ENCODE measurements at places on chromosomes 3 and 15.

GRCh38 chr15:89196994-89197393, 24.4 kb downstream of the RLBP1 start:
- H3K4me3 ChIP-seq: no peak overlapping the region
- H3K4me1 ChIP-seq: no peaks in the 10 kb centered on the region
- peak overlapping the region; percentile 45 for H3K27ac ChIP-seq
- no peak for DNase-seq
- peaks cover 71% of the 10 kb centered on the region for H3K36me3 ChIP-seq

- no peak overlapping the region for H3K4me3 ChIP-seq
- no peaks in the 10 kb centered on the region for H3K27me3 ChIP-seq
- H3K27ac ChIP-seq: no peak overlapping the region
- no peaks in the 10 kb centered on the region for H3K4me1 ChIP-seq
These were observed 38.6 kb downstream of the TMED3 start for GRCh38 chr15:79349525-79349924.

- no peak for DNase-seq
- H3K27ac ChIP-seq: no peak overlapping the region
- H3K4me1 ChIP-seq: no peaks in the 10 kb centered on the region
- H3K27me3 ChIP-seq: no peaks in the 10 kb centered on the region
- no peak overlapping the region for H3K4me3 ChIP-seq
These were observed 295.6 kb downstream of the ZBBX start for GRCh38 chr3:167084545-167084944.

- DNase-seq: no peak
- no peaks in the 10 kb centered on the region for H3K4me1 ChIP-seq
- H3K36me3 ChIP-seq: no peaks in the 10 kb centered on the region
- H3K4me3 ChIP-seq: no peak overlapping the region
- no peak overlapping the region for H3K27ac ChIP-seq
- H3K27me3 ChIP-seq: no peaks in the 10 kb centered on the region
These were observed 359.5 kb upstream of the CNTN6 start for GRCh38 chr3:733313-733712.

DNA sequence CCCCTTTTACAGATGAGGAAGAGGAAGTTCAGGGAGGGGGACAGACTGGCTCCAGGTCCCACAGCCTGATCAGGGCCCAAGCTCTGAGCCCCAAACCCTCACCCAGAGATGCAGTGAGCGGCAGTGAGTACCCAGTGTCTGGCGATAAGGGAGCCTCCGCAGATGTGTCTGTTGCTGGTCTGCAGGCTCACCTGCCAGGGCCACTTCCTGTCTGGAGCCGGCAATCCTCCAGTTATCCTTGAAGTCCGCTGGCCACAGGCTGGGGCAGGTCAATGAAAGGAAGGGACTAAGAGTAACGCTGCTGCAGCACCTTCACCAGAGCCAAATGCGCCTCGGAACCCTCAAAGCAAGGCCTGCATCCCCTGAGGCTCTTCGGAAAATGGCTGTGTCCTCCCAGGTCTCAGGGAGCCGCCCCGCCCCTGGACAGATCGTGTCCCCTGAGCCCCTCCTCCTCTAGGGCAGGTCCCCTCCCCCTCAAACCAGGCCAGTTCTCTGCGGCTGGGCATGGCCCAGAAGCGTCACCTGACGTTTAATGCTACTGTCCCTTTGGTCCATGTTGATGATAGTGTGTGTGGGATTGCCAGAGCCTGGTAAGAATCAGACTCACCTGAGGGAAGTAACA, 51.5 kb downstream of the MYL3 start:
- no peaks in the 10 kb centered on the region for H3K27me3 ChIP-seq
- H3K4me1 ChIP-seq: no peaks in the 10 kb centered on the region
- DNase-seq: peak; percentile 66

GRCh38 chr3:186152889-186153292, 44.0 kb upstream of the ETV5 start:
- no peak overlapping the region for H3K4me3 ChIP-seq
- no peaks in the 10 kb centered on the region for H3K27me3 ChIP-seq
- H3K36me3 ChIP-seq: no peaks in the 10 kb centered on the region

GRCh38 chr3:114213292-114213626, 24.1 kb downstream of the ZNF80 start:
- peak overlapping the region; percentile 30 for H3K4me3 ChIP-seq
- H3K27ac ChIP-seq: peak overlapping the region; percentile 71
- H3K4me1 ChIP-seq: peaks cover 11% of the 10 kb centered on the region
- peaks cover 4% of the 10 kb centered on the region for H3K27me3 ChIP-seq
- no peaks in the 10 kb centered on the region for H3K36me3 ChIP-seq

GRCh38 chr3:123194552-123194951, 7.2 kb upstream of the SEC22A start:
- peak; percentile 67 for DNase-seq
- H3K27ac ChIP-seq: no peak overlapping the region
- H3K4me1 ChIP-seq: no peaks in the 10 kb centered on the region
- no peaks in the 10 kb centered on the region for H3K36me3 ChIP-seq

DNA sequence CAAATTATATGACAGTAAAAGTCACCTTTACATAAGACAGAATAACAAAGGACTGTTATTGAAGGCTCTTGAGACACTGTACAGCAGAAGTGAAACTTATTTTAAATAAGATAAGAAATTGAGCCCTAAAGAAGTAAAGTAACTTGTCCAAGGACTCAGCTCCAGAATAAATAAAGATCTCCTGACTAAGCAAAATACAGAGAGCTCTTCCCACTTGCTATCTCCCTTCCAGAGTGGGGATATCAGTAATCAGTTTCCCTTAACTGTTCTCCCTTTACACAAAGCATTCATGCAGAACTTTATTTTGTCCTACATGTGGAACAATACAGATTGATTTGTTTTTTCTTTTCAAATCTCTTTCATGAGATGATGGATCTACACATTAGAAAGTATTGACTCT, 129.5 kb upstream of the BHLHE40 start:
- H3K4me1 ChIP-seq: peaks cover 10% of the 10 kb centered on the region
- H3K27me3 ChIP-seq: no peaks in the 10 kb centered on the region

GRCh38 chr3:65950340-65951326, 88.1 kb downstream of the MAGI1 start:
- H3K27me3 ChIP-seq: no peaks in the 10 kb centered on the region
- DNase-seq: no peak
- no peaks in the 10 kb centered on the region for H3K36me3 ChIP-seq
- H3K4me1 ChIP-seq: peaks cover 49% of the 10 kb centered on the region
- no peak overlapping the region for H3K27ac ChIP-seq
- no peak overlapping the region for H3K4me3 ChIP-seq

- H3K4me1 ChIP-seq: no peaks in the 10 kb centered on the region
- no peaks in the 10 kb centered on the region for H3K36me3 ChIP-seq
- no peak for DNase-seq
These were observed 880.1 kb upstream of the NR2F2 start for GRCh38 chr15:95450413-95450812.

GRCh38 chr3:126551121-126551838, 7.5 kb downstream of the C3orf22 start:
- no peaks in the 10 kb centered on the region for H3K27me3 ChIP-seq
- H3K36me3 ChIP-seq: no peaks in the 10 kb centered on the region
- DNase-seq: peak; percentile 54
- H3K4me1 ChIP-seq: no peaks in the 10 kb centered on the region
- no peak overlapping the region for H3K4me3 ChIP-seq

- no peak overlapping the region for H3K27ac ChIP-seq
- no peak for DNase-seq
- no peak overlapping the region for H3K4me3 ChIP-seq
- no peaks in the 10 kb centered on the region for H3K36me3 ChIP-seq
These were observed 480.5 kb upstream of the PROK2 start for GRCh38 chr3:72265256-72266015.

- no peaks in the 10 kb centered on the region for H3K4me1 ChIP-seq
- DNase-seq: no peak
- H3K4me3 ChIP-seq: no peak overlapping the region
- no peaks in the 10 kb centered on the region for H3K27me3 ChIP-seq
These were observed 280.3 kb downstream of the ZPLD1 start for GRCh38 chr3:102715030-102715697.

GRCh38 chr3:40258555-40258954, 51.0 kb upstream of the EIF1B start:
- DNase-seq: no peak
- no peak overlapping the region for H3K27ac ChIP-seq
- H3K27me3 ChIP-seq: no peaks in the 10 kb centered on the region
- H3K36me3 ChIP-seq: no peaks in the 10 kb centered on the region
- no peak overlapping the region for H3K4me3 ChIP-seq

GRCh38 chr3:148598619-148599018, 99.1 kb upstream of the AGTR1 start:
- no peaks in the 10 kb centered on the region for H3K4me1 ChIP-seq
- no peaks in the 10 kb centered on the region for H3K36me3 ChIP-seq
- H3K4me3 ChIP-seq: no peak overlapping the region
- DNase-seq: no peak
- no peaks in the 10 kb centered on the region for H3K27me3 ChIP-seq

DNA sequence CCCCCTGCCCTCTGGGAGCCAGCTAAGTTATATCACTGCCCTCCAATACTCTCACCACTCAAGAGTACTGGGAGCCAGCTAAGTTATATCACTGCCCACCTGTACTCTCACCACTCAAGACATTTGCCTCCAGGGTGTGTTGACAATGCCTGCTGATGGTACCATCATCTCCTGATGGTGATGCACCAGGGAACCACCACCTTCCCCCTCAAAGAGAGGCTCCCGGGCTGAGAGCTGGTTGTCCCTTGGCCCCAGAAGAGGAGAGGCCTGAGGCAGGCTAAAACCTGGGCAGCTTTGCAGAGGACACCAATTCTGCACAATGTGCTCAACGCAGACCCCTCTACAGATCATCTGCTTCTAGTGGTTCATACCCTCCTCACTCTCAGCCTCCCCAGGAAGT, 7.5 kb upstream of the HAPLN3 start:
- peaks cover 10% of the 10 kb centered on the region for H3K4me1 ChIP-seq
- H3K27me3 ChIP-seq: no peaks in the 10 kb centered on the region
- no peak for DNase-seq
- no peak overlapping the region for H3K4me3 ChIP-seq
- H3K36me3 ChIP-seq: peaks cover 23% of the 10 kb centered on the region

DNA sequence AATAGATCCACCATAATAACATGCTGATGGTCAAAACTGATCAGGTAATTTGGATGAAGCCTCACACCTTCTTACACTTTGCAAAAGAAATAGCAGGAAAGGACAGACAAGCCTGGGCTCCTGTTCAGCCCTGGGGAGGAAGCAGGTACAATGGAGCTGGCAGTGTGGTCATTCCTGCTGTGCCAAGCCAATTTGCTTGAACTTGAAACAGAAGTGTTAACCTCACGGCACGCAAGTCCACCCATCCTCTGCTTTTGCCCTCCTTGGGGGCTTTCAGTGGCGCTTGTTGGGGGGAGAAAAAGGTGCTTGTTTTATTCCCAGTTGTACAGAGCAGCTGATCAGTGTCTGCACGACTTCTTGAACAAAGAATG, 36.8 kb upstream of the RFTN1 start:
- H3K4me3 ChIP-seq: no peak overlapping the region
- no peak for DNase-seq
- peaks cover 6% of the 10 kb centered on the region for H3K4me1 ChIP-seq
- no peaks in the 10 kb centered on the region for H3K36me3 ChIP-seq

- peaks cover 44% of the 10 kb centered on the region for H3K36me3 ChIP-seq
- DNase-seq: no peak
- no peak overlapping the region for H3K4me3 ChIP-seq
- H3K27ac ChIP-seq: no peak overlapping the region
- H3K4me1 ChIP-seq: peaks cover 9% of the 10 kb centered on the region
These were observed 38.5 kb downstream of the TAMM41 start for GRCh38 chr3:11808231-11808630.

DNA sequence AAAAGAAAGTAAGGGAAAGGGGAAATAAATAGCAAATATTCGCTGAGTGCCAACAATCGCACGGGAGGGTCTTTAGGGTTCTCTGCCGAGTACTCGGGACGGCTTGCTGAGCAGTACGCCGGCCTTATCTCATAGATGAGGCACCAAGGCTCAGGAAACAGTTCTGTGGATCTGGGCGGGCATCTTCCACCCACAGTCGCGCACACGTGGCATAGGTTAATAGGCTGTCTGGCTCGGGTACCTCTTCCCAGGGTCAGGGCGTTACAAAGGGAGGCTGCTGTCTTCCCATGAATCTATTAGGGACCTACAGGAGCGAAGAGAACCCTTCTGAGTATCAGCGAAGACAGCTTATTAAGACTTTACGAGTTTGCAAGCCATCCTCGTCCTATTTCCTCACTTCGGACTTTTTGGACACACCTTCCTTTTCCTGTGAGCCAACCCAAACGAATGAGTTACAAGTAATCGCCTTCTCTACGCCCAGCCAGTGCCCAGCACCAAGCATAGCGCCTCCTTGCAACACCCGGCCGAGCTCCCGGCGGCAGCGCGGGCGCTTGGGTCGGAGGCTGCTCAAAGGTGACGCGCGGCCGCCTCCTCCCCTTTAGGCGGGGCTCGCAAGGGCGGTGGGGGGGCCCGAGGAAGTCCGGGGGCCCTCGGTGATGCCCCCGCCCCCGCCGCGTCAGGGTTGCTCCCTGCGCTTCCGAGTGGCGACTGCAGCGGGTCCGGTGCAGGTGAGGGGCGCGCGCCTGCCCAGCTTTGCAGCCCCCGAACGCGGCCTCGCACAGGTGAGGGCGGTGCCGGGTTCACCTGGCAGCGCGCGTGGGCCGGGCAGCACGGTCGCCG, at the start of gene MCTP2:
TSS of gene MCTP2 (plus strand) at position 679 of the 840 bp plus-strand sequence. CDS start 66,705 bp downstream, outside the sequence.
- H3K4me3 ChIP-seq: peak within 1 kb of the TSS; percentile 68
- peak within 1 kb of the TSS; percentile 84 for H3K27ac ChIP-seq
- peak; percentile 96 for DNase-seq
- H3K27me3 ChIP-seq: no peaks in the 10 kb centered on the region

- no peaks in the 10 kb centered on the region for H3K27me3 ChIP-seq
- no peaks in the 10 kb centered on the region for H3K36me3 ChIP-seq
- H3K27ac ChIP-seq: no peak overlapping the region
- no peaks in the 10 kb centered on the region for H3K4me1 ChIP-seq
- no peak for DNase-seq
These were observed 51.1 kb downstream of the POMGNT2 start for GRCh38 chr3:43054754-43055153.

- H3K4me1 ChIP-seq: peaks cover 13% of the 10 kb centered on the region
- H3K4me3 ChIP-seq: no peak overlapping the region
- DNase-seq: no peak
These were observed 163.7 kb downstream of the PGPEP1L start for GRCh38 chr15:98843844-98844243.

GRCh38 chr3:149844091-149844490, 31.1 kb downstream of the RNF13 start:
- no peak for DNase-seq
- H3K27ac ChIP-seq: no peak overlapping the region

- H3K36me3 ChIP-seq: no peaks in the 10 kb centered on the region
- no peak within 1 kb of the TSS for H3K27ac ChIP-seq
- DNase-seq: no peak
- no peaks in the 10 kb centered on the region for H3K27me3 ChIP-seq
- no peak within 1 kb of the TSS for H3K4me3 ChIP-seq
These were observed at the start of gene HTR3D for GRCh38 chr3:184031187-184031792. Gene HTR3D (plus strand): TSS chr3:184031742. CDS start chr3:184031742, 0 bp downstream.

DNA sequence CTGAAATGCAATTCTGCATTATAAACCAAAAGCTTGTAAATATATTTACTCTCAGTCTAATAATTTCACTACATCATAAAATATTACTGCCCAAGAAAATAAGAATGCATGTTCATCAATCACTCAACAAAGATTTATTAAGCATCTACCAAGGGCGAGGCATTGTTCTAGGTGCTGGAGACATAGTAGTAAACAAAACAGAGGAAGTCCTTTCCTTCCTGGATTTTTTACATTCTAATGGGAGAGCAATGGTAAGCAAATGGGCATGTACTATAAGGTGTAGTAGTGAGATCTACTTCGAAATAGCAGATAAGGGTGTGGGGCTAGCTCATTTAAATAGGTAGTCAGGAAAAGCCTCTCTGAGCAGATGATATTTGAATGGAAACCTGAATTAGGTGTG, 10.8 kb upstream of the ZFYVE19 start:
- no peak overlapping the region for H3K4me3 ChIP-seq
- no peak overlapping the region for H3K27ac ChIP-seq
- peaks cover 19% of the 10 kb centered on the region for H3K4me1 ChIP-seq
- H3K36me3 ChIP-seq: peaks cover 12% of the 10 kb centered on the region
- DNase-seq: no peak

All from upper lobe of right lung (tissue), 1 donor.